CD8-positive, alpha-beta memory T cell (primary cell): ENCODE measurements at places on chromosomes 5 and 9.

- DNase-seq: no peak
Observed at GRCh38 chr5:134177369-134178095, 782 bp upstream of the SKP1 start.

DNA sequence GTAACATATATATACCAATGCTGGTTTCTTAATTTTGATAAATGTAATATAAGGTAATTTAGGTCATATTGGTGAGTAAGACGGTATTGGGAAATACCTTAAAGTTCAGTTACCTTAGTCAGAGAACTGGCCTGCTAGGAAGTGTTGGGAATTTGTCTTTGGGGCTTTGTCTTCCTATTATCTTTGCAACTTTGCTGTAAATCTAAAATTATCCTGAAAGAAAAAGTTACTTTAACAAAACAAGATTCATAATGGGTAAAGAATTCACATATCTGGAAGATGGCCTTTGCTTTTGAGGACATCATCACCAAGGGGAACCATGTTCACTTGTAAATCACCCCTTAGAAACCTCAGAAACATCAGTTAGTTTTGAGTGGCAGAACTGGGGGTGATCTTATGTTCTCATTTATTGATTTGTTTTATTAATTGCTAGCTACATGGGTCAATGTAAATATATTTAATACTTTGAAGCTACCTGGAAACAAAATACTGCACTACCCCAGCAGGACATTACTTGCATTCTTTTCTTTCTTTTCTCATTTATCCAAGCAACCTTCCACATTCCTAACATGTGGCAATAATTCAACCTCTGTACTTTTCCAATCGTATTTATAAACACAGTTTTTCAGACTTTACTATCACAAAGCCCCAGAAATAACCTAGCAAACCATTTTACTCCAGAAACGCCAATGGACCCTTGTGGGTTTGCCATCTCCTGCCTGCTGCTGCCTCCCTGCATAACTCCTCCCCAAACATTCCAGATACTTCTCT, 41.4 kb downstream of the GLIS3 start:
- no peak for DNase-seq

- DNase-seq: no peak
Observed at GRCh38 chr9:5578698-5579085, 50.2 kb upstream of the RIC1 start.

- no peak for DNase-seq
Observed at GRCh38 chr5:31726952-31727351, 88.0 kb downstream of the PDZD2 start.

GRCh38 chr5:179265514-179266290, 79.6 kb downstream of the ADAMTS2 start:
- DNase-seq: no peak

GRCh38 chr9:16387382-16387781, 483.1 kb downstream of the BNC2 start:
- DNase-seq: no peak

- DNase-seq: no peak
Observed at GRCh38 chr5:128984480-128984879, 19.2 kb downstream of the SLC27A6 start.

DNA sequence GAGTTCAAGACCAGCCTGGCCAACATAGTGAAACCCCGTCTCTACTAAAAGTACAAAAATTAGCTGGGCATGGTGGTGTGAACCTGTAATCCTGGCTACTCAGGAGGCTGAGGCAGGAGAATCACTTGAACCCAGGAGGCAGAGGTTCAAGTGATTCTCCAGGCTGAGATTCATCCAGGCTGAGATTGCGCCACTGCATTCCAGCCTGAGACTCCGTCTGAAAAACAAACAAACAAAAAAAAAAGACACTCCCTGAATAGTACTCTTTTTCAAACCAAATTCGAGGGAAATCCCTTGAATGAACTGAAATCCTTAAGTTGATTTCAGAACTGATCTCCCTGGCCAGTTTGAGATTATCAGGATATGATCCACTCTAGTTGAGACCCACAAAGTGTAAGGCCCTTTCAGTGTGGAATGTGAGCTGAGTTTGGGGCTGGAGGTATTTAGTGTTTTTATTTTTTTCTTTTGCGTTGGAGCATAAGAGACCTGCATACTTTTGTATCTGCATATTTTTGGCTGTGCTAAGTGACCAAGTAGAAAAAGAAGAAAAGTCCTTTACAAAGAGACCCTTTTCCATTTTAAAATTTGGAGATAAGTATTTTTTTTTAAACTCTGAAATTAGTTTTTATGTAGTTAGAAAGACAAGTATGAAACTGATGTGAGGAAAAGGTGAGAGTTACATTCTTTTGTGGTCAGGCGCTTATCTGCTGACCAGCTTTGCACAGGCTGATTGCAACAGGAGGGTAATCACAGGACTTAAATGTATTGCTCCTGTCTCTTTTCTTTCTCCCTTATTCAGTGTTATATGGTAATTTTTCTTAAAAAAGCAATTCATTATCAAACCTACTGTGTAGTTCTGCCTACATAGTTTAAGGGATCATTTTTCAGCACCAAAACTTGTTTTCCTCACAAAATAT, 42.9 kb downstream of the TMEFF1 start:
- no peak for DNase-seq

- DNase-seq: no peak
Observed at GRCh38 chr5:72649449-72649848, 142.2 kb upstream of the ZNF366 start.

- no peak for DNase-seq
Observed at GRCh38 chr5:56580864-56581263, 234.5 kb upstream of the MAP3K1 start.

GRCh38 chr9:110615498-110615897, 36.0 kb upstream of the SVEP1 start:
- no peak for DNase-seq

- no peak for DNase-seq
Observed at GRCh38 chr5:182126-182525, 9.2 kb upstream of the LRRC14B start.

- peak; percentile 17 for DNase-seq
Observed at GRCh38 chr9:129208207-129209032, 30.4 kb upstream of the IER5L start.

- no peak for DNase-seq
Observed at GRCh38 chr5:1252681-1253080, 27.5 kb downstream of the SLC6A18 start.

DNA sequence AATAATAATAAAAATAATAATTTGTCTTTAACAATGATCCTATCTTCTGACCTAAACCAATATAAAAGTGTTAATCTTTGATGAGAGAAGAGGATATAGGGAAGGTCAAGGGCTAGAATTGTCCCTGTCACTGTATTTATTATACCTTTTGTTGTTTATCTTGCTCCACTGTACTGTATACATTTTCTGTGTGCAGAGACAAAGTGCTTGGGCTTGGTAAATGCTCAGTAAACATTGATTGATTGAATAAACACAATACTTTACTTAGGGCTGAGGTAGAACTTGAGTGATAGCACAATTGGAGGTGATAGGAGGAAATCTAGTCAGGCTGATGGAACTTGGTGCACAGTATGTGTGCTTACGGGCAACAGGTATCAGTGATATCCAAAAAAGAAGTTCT, 161.2 kb downstream of the ARRDC3 start:
- DNase-seq: no peak

- no peak for DNase-seq
Observed at GRCh38 chr5:142544071-142544753, 141.7 kb downstream of the FGF1 start.

DNA sequence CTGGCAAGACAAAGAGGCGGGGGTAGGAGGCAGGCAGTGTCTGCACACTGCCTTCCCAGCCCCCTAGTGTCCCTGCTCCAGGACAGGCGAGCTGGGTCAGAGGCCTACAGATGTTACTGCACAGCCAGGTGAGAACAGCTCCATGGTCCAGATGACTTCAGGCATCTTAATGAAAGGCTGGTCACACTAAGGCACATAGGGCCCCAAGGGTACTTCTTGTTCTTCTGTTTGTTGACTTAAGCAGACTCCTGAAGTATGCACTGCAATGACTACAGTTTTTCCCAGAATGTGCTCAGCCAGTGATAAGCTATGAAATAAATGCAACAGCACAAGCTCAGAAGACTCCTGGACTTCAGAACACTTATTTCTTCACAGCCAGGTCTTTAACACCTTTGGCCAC, 27.4 kb downstream of the ATPSCKMT start:
- no peak for DNase-seq

DNA sequence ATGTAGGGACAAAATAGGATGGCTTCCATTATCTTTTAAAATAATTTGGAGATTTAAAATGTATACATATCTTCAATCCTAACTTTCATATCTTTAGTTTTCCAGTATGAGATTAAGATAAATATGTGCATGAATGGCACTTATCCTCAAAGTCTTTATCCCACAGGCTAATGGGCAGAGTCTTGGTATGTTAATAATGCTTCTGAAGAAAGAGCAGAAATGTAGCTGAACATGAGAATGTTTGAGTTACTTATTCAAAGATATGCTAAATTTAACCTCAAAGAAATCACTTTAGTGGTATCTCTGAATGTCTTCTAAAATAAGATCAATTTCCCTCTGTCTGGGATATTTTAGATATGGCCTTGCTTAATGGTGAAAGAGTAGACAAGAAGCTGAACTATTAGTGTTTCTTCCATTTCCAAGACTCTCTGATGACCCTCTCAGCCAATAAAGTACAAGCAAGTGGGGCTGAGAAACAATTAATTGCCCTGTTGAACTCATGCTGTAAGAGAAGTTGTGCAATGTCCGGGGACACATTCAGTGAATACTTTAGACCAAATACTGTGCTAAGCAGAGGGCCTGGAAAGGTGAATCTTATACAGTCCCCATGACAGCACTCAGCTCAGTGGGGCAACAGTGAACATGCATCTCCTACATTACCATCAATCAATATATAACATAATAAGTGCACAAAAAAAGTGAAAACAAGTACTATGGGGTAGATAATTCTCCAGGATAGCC, 50.0 kb upstream of the ADAMTSL1 start:
- no peak for DNase-seq

- DNase-seq: no peak
Observed at GRCh38 chr5:1686016-1686802, 113.4 kb downstream of the MRPL36 start.

DNA sequence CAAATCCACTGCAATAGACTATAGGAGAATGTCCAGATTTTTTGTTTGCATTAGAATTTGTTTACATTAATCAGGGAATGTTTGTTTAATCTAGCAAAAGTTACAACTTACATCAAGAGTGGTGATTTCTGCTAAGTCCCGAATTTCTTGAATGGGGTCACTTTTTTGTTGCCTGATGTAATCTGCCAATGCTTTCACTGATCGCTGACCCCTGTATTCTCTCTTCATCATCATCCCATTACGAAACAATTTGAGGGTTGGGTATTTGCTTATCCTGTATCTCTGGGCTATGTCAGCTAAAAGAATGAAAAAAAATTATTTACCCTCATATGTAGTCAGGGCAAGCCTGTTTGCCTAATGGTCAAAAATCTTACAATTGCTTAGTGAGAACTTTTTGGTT, 76.9 kb downstream of the ERP44 start:
- no peak for DNase-seq

DNA sequence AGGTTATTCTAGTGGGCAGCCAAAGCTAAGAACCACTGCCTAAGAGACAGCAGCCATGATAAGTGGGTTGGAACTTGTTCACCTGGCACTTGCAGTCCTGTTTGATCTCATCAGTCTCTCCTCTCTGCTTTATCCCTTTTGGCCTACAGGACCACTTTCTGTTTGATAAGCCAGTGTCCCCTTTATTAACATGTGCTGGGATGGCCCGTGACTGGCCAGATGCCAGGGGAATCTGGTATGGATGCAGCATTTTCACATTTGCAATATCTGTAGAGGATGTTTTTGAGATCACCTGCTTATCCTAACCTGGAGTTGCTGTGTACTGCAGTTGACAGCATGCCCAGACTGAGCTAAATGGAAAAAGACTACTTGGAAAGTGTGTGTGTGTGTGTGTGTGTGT, 23.6 kb downstream of the CKMT2 start:
- DNase-seq: no peak

- no peak for DNase-seq
Observed at GRCh38 chr9:124559871-124560270, 52.7 kb upstream of the NR5A1 start.
